ENCODE measurements at places on chromosomes 4 and X.

DNA sequence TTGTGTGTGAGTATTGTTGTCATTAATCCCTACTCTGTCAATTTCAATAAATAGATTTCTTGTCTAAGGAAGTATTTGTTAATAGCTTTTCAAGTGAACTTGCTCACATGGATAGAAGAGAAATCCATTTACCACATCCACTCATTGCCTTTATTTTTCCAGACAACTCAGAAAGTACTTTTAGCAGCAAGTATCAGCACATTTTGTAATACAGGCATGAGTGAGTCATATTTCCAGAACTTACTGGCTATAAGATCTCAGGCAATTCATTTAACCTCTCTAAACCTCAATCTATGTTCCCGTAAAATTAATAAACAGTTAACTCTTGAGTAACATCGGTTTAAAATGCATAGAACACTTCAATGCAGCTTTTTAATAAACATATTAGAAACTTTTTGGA lies 317.9 kb upstream of the PCDH7 start:
- DNase-seq: no peak

DNA sequence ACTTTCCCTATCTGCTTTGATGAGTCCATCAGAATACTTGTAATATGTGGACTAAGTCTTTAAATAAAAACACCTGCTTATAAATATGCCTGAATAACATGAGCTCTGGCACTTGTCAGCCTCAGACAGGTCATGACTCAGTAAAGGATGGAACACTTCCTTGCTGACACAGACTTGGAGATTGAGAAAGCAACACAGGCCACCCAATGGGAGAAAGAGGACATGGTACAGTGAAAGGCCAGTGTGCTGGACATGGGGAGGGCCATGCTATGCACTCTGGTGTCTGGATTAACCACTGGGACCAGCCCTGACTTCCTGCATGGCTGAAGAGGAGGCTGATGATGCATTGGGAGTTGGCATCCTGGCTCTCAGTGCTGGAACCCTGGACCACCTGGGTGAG lies 149.5 kb downstream of the DHRSX start:
- no peak for DNase-seq

GRCh38 chr4:76206222-76206942 lies 7.2 kb downstream of the SCARB2 start:
- no peak for DNase-seq

GRCh38 chrX:100625985-100626491 lies 10.6 kb downstream of the TSPAN6 start:
- no peak for DNase-seq

DNA sequence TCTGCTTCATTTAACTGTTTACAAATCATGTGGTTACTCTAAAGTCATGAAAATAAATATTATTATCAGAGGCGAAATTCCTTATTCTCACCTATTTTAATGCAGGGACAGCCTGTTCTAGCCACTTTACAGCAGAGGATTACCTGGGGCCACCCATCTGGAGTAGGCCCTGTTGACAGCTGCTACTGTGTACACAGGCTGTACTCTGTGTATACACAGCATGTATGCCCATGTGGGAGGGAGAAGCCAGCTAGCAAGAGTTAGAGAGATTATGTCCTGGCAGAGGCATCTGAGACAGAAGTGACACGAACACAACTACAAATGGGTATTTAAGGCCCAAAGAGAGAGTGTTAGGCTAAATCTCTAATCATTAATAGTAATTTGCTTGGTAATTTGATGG lies 62.1 kb downstream of the GPRIN3 start:
- DNase-seq: no peak

DNA sequence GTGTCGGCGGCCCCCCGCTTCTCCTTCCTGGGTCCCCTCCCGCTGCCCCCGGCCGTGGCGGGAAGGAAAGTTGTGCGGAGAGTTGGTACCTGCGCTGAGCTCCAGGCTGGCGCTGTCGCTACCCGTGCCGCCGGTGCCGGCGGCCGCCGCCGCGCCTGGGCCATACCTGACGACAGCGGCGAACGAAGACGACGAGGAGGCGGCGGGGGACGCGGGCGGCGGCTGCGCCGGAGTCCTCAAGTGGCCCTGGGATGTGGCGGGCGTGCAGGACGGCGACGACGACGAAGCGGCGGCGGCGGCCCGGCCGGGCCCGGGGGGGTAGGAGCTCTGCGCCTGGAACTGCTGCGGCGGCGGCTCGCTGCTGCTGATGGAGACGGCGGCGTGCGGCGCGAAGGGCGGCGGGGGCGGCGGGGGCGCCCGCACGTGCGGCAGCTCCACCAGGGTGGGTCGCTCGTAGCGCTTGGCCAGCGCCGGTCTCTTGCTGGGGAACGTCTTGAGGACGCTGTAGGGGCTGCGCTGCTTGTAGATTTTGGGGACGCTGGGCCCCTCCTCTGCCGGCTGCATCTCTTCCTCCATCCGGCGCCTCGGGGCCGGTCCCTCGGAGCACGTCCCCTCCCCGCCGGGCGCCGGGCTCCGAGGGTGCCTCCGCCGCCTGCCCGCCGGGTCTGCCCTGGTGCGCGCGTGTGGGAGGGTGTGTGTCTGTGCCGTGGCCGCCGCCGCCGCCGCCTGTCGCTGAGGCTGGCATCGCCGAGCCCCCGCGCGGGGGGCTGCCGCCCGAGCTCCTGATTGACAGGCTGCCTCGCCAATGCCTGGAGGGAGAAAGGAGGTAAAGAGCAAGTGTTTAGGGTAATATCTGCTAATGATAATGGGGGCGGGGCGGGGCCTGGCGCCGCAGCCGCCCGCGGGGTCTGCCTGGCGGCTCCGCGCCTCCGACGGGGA lies 618 bp downstream of the BEND4 start:
- peak; percentile 33 for DNase-seq
